Stimulated activated naive CD4-positive, alpha-beta T cell treated with Interleukin-2 at 50 U/mL for 16 hours (primary cell): ENCODE measurements at places on chromosomes 2 and 18.

DNA sequence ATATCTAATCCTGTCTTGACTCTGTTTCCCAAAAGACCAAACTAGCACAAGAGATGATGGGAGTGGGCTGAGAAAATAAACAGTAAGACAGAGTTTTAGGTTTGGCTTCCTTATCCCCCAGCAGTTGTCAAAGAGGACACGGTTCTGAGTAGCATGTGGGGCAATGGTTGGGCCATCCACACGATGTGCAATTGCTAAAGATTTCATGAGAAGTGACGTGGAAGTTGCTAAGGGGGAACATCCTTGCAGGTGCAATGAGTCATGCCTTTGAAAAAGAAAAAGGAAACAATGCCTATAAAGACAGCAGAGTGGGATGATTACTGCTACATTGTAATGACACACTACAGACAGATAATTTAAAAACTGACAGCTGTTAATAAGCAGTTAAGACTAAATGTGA, 1395.8 kb downstream of the LRP1B start:
- no peak for DNase-seq

DNA sequence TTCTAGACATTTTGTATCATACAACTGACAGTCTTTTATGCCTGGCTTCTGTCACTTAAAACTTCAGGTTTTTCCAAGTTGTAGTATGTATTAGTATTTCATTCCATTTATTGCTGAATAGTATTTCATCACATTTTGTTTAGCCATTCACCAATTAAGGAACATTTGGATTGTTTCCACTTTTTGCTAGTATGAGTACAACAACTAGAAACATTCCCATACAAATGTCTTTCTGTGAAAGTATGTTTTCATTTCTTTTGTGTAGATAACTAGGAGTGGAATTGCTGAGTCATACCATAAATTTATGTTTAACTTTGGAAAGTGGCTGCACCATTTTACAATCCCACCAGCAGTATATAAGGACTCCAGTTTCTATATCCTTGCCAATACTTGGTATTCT, 135.9 kb downstream of the ATAD2B start:
- DNase-seq: no peak

DNA sequence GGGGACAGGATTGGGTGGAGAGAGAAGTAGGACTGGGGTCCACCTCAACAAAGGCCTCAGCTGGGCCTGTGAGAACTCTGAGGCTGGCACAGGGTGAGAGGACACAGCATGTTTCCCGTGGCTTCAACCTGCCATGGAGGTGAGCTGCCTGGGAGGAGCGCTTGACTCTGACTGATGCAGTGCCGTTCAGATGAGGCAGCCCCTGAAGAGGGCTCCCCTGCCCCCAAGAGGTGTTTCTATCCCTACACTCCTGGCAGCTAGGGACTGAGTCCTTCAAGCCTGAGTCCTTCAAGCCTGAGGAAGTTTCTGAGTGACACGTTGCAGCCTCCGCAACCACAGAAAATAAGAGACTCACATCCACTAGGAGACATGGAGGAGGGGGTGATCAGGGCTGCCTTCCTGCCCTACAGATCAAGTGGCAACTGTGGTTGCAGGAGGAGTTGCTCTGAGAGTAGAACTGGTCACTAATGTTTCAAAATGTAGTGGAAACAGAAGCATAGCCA, 49.6 kb upstream of the TMEM177 start:
- DNase-seq: no peak

GRCh38 chr2:142536492-142536891, 341.0 kb upstream of the KYNU start:
- no peak for DNase-seq

DNA sequence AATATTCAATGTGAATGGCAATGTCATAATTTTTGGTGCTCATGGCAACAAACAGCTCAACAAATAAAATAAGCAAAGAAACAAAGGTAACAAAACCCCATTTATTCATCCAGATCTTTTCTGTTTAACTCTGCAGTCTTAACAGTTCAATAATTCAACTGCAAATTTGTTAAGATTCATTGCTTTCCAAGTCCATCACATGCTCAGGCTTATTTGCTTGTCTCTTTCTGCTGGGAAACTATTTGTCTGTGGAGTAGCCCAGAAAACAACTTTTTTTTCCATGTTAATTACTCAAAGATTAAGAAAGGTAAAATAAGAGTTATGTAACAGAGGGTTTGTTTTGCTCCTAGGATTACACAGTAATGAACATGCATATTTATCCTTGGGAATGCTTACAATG, 92.6 kb upstream of the PNPT1 start:
- DNase-seq: no peak

GRCh38 chr2:150887926-150888325, 373.7 kb downstream of the RBM43 start:
- no peak for DNase-seq

- no peak for DNase-seq
Observed at GRCh38 chr18:2692508-2692907, 37.0 kb downstream of the SMCHD1 start.
